ENCODE measurements at places on chromosomes 5 and 9.

GRCh38 chr9:126631254-126631653 lies 17.5 kb downstream of the LMX1B start:
- DNase-seq: no peak

DNA sequence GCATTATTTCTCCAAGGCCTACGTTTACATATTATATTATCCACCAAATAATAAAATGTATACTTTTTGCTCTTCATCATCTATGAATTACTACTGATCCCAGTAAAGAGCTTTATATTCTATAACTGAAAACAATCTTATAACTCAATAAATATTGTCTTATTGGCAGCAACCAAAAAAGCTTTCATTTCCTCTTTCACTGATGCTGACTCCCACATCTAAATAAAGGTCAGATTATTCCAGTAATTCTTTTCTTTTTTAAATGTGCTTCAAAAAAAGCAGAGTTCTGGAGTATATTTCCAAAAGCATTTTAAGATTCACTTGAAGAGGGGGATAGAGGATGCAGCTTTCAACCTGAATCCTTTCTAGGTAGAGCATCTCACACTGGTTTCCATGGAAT lies 75.3 kb upstream of the NR4A3 start:
- DNase-seq: no peak

- no peak for DNase-seq
Observed at GRCh38 chr9:4548811-4549725, 58.8 kb downstream of the SLC1A1 start.

DNA sequence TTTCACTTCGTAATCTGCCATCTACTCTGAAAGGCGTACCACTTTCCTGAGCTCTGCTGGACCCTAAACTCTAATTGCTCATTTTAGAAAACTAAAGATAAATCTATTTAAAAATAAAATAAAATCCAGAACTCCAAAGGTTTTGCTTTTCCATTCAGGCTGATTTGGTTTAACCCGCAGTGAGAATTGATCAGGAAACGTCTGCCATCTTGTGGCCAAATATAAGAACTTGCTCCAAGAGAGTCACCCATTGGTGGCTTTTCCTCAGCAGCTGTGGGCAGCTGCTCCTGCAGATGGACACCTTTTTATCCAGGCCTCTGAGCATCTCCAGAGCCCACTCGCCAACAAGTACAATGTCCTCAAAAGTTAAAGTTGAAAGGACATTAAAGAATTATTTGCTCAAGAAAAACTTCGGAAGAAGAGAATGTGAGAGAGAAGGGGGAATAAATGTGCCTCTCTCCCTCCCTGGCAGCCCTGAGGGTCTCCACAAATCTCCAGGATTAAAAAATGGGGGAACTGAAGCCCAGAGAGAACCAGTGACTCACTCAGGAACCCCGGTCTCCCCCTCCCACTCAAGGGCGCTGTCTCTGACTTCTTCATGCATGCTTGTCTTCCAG lies 4.1 kb downstream of the SAXO1 start:
- DNase-seq: peak; percentile 66

DNA sequence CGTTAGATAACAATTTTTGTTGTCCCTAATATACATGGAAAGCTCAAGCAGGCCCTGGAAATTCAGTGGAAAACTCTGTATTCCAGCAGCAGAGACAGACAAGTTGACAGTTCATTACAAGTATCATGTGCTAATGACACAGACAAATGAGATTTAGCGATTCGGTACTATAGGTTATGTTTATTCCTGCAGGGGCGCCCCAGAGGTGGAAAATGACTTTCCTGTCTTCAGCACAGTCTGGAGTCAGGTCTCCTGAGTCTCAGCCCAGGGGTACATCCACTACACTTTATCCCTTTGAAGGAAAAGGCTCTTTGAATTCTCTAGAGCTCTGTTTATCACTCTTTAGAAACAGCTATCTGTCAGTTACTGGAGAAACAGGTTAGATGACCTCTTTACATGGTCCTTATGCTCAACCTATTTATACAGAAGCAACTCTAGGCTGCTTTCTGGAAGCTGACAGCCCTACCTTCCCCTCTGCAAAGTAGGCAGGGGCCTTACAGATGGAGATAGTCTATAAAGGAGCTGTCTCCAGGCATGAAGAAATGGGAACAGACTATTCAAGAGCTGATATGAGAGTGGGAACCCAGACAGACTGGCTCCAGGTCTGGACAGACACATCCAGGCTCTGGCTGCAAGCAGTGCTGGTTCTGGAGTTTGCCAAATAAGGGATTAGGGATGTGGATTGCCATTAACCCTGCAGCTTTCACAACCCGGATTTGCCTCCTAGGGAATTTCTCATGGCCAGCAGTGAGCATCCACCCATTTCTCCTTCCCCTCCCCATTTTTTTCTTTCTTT lies 7.2 kb upstream of the SLC31A2 start:
- no peak for DNase-seq

DNA sequence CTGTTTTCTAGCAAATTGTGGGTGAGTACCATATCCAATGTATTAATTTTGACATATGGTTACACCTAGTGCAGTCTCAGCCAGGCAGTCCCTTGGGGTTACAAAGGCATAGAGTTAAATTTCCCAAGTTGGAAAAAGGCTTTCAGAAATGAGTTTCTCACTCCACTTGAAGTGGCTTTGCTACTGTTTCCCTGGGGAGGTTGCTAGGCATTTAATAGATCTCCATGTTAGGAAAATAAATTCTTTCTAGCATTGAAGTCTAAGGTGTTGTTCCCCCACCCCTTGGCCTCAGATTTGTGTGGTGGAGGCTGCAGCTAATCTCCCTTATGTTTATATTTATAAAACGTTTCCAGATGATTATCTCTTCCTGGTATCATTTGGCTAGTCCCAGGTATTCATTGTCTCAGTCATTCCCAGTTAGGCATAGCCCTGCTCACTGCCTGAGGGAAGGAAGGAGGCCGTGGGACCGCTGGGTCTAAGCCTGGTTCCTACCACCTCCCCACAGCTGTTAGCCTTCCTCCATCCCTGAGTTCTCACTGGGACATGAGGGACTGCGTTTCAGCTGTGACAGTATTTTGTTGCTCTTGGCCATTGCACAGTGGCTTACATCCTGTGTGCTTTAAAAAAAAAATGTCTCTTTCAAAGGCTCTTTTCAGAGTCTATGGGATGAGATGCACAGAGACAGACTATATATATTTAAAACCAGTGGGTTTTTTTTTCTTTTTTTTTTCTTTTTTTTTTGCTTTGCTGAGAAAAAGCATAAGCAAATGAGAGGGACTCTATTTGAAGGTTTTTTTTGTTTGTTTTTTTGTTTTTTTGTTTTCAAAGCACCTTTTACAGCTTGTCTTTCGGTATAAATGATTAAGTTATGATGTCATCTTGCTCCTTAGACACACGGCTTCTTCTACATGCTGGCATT lies 121.5 kb downstream of the MAST4 start:
- no peak for DNase-seq

DNA sequence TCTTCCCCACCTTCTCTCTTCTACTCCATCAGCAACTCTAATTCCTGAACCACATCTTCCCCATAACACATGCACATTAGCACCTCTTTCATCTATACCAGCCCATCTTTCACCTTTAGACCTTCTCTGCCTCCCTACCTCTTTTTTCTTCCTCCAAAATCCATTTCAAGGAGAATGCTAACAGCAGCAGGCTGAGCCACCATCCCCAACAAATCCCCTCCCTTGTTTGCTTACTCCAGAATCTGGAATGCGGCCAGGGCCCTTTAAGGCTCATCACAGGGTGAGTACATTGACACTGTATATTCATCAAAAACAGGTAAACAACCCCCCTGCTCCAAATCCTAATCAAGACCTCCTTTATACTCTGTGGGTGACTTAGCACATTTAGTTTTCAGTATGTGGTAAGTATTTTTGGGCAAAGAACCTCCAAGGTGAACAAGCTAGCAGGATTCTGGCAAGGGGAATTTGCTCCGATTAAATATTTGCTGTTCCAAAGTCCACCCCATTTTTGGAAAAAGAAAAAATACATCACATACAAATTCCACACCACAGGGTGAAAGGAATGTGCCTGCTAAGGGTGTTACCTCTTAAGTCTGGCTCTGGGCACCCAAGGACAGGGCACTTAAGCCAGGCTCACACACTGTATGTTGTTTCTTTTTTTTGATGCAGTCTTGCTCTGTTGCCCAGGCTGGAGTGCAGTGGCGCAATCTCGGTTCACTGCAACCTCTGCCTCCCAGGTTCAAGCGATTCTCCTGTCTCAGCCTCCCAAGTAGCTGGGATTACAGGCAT lies 71.4 kb downstream of the SERINC5 start:
- peak; percentile 84 for DNase-seq

GRCh38 chr5:7894439-7894838 lies 25.5 kb downstream of the MTRR start:
- DNase-seq: no peak

- no peak for DNase-seq
Observed at GRCh38 chr5:37720550-37720952, 119.3 kb downstream of the GDNF start.

GRCh38 chr5:157886796-157887380 lies 27.9 kb upstream of the CLINT1 start:
- no peak for DNase-seq

DNA sequence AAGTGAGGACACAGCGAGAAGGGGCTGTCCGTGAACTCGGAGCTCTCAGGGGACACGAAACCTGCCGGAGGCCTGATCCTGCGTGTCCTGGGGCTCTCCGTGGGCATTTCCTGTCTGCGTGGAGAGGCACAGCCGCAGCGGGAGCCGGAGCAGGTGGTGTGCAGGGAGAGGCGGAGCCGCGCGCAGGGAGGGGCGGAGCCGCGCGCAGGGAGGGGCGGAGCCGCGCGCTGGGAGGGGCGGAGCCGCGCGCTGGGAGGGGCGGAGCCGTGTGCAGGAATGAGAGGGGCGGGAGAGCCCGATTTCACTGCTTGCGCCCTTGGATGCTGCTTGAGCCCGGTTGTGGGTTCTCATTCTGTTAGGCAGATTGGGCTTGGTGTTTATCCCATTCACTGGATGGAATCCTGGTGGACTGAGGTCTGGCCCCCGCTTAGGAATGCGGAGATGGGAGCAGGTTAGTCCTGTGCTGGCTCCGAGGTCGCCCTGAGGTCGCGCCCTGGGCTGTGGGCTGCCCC lies 26.7 kb downstream of the NDUFS6 start:
- peak; percentile 17 for DNase-seq

Data from NCI-H2081 (cell line).